ENCODE measurements at places on chromosomes 2 and 18.

DNA sequence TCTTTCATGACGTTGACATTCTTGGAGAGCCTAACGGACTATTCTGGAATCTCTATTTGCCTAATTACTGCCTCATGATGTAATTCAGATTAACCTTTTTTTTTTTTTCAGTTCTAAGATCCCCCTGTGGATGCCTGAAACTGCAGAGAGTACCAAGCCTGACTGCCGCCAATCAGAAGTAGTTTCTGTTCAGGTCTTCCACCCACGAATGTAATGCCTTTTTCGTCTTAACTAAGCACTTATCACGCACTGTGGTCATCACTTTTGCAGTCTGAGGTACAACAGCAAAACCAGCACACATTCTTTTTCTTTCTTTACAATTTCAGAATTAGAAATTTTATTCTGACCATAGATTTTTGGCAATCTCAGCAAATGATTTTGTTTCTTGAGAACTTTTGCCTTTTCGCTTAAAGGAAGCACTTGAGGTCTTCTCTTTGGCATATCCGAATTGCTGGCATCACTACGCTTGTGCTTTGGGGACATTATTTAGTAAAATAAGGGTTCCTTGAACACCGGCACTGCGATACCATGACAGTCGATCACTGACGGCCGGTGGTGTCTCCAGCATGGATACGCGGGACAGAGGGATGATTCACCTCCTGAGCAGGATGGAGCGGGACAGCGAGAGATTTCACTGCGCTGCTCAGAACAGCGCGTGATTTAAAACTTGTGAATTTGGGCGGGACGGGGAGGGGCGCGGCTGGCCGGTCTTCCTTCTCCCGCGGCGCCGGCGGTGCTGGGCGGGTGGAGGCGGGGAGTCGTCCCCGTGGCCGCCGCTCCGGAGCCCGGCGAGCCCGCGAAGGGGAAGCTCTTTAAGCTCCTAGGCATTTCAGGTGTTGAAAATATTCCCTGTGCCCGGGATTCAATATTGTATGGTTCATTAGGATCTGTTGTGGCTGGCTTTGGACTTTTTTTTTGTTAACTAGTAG, 32.0 kb upstream of the GPR55 start:
- no peak for DNase-seq

GRCh38 chr2:9554921-9555296, 721 bp downstream of the ADAM17 start:
- DNase-seq: no peak

GRCh38 chr2:19746611-19747309, 155.0 kb downstream of the TTC32 start:
- DNase-seq: no peak

DNA sequence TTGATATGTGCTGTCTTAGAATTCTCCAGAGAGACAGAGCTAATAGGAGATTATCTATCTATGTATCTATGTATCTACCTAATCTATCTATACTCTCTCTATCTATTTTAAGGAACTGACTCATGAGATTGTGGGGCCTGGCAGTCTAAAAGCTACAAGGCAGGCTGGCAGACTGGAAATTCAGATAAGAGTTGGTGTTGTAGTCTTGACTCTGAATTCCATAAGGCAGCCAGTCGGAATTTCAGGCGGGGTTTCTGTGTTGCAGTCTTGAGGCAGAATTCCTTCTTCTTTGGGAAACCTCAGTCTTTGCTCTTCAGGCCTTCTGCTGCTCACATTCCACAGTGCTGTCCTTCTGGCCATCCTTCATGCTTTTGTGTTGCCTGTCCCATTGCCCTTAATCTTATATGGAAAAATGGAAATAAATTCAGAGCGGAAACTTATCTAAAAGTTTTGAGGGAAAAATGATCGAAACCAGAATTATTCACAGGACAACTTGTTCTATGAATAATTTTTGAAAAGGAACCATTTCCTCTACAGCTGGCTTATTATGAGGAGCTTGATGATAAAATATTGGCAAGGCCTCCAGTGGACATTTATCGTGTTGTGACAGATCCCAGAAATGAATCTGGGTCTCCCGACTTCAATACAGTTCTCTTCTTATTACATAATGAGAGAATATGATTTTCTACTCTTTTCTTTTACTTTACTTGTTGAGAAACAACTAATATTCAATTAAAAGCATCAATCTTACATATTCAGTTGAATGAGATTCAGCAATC, 10.8 kb downstream of the IL1RL1 start:
- no peak for DNase-seq

DNA sequence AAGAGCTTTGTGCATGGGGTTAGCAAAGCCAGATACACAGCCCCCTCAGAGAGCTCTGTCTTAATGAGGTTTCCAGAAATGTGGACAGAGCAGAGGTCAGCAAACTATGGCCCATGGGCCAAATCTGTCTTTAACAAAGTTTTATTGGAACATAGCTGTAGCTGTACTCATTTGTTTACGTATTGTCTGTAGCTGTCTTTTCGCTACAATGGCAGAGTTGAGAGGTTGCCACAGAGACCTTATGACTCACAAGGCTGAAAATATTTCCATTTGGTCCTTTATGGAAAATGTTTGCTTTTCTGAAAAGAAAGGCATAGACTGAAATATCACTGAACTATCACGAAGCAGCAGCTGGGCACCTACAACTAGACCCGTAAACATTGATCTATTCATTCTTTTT, 841.8 kb downstream of the SLC4A3 start:
- DNase-seq: no peak

DNA sequence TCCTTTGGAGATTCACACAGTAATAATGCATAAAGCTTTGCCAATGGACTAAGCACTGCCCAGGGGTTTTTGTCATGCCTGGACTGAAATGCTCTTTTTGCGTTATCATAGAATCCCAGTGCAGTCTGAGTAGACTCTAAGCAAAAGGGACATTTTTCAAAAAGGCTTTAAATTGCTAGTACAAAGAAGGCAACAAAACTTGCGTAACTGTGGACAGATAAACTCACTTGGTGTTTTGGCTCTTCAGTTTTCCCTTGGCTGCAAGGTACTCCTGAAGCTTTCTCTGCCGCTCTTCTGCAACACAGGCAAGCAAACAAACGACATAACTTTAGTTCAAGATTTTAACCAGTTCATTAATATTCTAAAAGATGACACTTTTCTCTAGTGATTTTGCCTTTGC, 2.1 kb downstream of the CKAP2L start:
- no peak for DNase-seq

All from NCI-H1092 (cell line).